ENCODE measurements at places on chromosomes 5 and 9.

GRCh38 chr9:138096519-138096845 lies 218.9 kb downstream of the CACNA1B start:
- no peak for DNase-seq

- DNase-seq, result no peak
Measured at GRCh38 chr9:127846443-127847177, 7.8 kb downstream of the ENG start.

- no peak for DNase-seq
Measured at GRCh38 chr9:111979561-111979960, 82.9 kb downstream of the UGCG start.

DNA sequence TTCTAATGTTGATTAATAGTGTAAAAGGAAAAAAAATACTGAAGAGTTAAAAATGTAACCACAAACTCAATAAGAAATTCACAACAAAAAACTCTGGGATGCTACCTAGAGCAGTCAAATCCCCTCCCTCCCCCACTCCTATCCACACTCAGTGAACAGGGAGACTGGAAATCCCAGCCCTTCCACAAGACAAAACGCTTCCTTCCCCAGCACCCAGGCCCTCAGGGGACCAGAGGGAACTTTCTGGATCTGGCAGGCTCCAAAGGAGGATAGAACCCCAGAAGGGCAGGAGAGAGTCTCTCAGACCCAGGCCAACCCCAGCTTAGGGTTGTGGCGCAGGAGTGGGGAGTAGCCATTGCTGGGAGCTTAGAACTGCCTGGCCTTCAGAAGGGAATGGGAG lies 55.0 kb downstream of the DCP2 start:
- DNase-seq, result no peak
